ENCODE measurements at places on chromosomes 3 and 15.

DNA sequence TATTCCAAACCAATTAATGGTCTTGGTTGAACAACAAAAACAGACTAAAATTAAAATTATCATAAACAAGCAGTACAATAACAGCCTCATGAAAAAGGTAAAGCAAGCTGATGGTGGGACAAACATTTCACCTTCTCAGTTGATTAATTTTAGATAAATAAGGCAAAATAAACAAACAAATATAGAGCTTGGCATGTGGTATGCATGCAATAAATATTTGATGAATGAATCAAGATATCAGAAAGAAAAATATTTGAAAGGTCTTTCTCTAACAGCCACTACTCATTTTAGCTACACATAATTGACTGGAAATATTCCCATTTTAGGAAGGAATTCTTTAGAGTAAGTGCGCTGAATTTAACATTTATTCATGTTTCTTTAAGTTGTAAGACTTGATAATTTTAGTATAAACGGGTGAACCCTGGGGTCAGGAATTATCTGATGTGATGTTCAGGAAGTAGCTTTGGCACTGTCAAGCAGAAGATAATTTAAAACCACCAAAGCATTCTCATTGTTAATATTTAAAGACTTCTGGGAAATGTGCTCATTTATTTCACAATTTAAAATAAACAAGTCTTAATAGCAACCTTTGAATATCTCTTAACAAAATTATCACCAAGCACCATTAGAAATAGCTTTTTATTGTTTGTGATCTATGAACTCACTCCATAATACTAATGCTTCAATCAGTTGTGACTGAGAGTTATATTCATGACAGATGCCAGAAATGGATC, 372.3 kb upstream of the TGFBR2 start:
- H3K27me3 ChIP-seq: no peaks in the 10 kb centered on the region
- no peak overlapping the region for H3K27ac ChIP-seq
- no peak overlapping the region for H3K4me3 ChIP-seq
- H3K36me3 ChIP-seq: no peaks in the 10 kb centered on the region
- DNase-seq: no peak

DNA sequence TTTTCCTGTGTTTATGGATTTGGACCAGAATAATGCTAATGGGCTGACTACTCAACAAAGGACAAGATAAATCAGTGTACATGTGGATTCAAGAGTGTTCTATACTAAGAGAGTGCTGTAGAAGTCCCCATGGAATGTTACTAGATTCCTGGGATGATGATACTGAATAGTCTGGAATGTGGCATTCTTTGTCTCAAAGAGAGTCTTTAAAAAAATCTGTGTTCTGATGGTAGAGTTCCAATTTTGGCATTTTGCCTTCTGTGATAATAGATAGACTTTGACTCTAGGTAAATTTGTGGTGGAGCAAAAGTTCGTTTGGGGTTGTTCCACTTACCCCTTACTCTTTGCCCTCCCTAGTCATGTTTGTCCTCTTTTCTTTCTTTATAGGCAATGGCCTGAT, 43.7 kb downstream of the NMD3 start:
- no peaks in the 10 kb centered on the region for H3K27me3 ChIP-seq
- peaks cover 12% of the 10 kb centered on the region for H3K4me1 ChIP-seq
- no peaks in the 10 kb centered on the region for H3K36me3 ChIP-seq
- H3K4me3 ChIP-seq: no peak overlapping the region
- no peak overlapping the region for H3K27ac ChIP-seq
- no peak for DNase-seq

GRCh38 chr15:58457466-58457965, 25.7 kb downstream of the LIPC start:
- H3K36me3 ChIP-seq: no peaks in the 10 kb centered on the region
- H3K27me3 ChIP-seq: no peaks in the 10 kb centered on the region
- no peak overlapping the region for H3K4me3 ChIP-seq
- H3K4me1 ChIP-seq: peaks cover 18% of the 10 kb centered on the region
- H3K27ac ChIP-seq: no peak overlapping the region
- no peak for DNase-seq

- H3K27me3 ChIP-seq: no peaks in the 10 kb centered on the region
- no peaks in the 10 kb centered on the region for H3K36me3 ChIP-seq
- peaks cover 8% of the 10 kb centered on the region for H3K4me1 ChIP-seq
- H3K4me3 ChIP-seq: no peak overlapping the region
- DNase-seq: no peak
These were observed 25.7 kb upstream of the MB21D2 start for GRCh38 chr3:192943393-192943792.

DNA sequence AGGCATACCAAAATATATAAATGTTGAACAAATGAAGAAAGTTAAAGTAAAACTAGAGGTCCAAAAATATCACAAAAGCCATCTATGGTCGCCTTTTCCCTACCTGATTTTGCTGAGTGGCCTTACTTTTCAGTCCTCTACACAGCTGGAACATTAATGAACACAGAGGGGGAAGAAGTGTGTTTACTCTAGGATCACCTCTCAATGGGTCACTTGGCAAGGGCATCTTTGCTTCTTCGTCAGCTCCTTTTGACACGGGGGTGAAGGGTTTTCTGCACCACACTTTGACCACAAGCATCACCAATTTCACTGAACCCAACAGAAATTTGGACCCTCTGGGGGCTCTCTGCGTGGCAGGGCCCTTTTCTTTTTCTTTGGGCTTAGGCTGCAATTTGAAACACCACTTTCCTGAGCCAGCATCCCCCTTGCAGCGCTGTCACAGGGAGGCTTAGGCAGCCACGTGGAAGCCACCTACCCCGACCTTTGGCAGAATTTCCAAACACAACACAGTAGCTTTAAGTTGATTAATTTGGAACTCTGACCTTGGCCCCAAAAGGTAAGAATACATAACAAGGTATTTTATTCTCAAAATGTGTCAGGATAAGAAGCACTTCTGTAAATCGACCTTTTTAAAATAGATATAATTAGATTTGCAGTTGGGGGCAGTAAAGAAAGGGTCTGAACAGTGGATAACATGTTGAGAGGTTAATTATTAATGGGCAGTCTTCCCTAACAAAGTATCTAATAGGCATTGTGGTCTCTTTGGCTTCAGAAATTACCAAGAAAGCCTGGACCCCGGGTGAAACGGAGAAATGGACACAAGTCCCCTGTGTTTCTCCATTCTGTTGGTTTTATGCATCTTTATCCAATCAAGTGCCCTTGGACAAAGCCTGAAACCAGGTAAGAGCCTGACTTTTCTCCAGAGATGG, at the start of gene LIPC:
Gene LIPC, plus strand, starts transcription at position 771 of the 929 bp plus-strand sequence. Its CDS starts 42 bp downstream, at position 813.
- no peak within 1 kb of the TSS for H3K4me3 ChIP-seq
- DNase-seq: no peak
- H3K27ac ChIP-seq: no peak within 1 kb of the TSS
- H3K4me1 ChIP-seq: peaks cover 3% of the 10 kb centered on the region
- H3K27me3 ChIP-seq: no peaks in the 10 kb centered on the region
- no peaks in the 10 kb centered on the region for H3K36me3 ChIP-seq

DNA sequence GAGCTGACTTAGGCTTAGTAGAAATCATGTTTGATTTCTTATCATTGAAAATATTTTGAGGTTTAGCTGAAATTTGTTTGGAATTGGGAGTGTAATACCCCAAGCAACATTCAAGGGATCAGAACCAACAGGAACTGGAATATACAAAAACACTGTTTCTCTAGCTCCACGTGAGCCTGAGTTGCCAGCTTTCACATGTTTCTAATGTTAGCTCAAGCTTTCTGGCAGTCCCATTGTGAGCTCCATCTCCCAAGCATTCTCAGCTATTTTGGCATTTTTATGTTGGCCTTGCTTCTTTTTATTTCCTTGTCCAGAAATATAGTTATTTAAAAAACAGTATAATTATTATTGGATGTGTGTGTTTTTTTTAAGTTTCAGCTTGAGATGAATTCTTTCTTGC, 427.1 kb upstream of the DPH6 start:
- H3K36me3 ChIP-seq: no peaks in the 10 kb centered on the region
- no peaks in the 10 kb centered on the region for H3K27me3 ChIP-seq
- no peaks in the 10 kb centered on the region for H3K4me1 ChIP-seq
- H3K4me3 ChIP-seq: no peak overlapping the region
- no peak overlapping the region for H3K27ac ChIP-seq
- DNase-seq: no peak

- H3K4me3 ChIP-seq: no peak overlapping the region
- no peak overlapping the region for H3K27ac ChIP-seq
- DNase-seq: no peak
- peaks cover 30% of the 10 kb centered on the region for H3K27me3 ChIP-seq
- no peaks in the 10 kb centered on the region for H3K4me1 ChIP-seq
These were observed 53.5 kb upstream of the LCTL start for GRCh38 chr15:66619152-66619903.

- no peaks in the 10 kb centered on the region for H3K4me1 ChIP-seq
- H3K4me3 ChIP-seq: no peak overlapping the region
- H3K27me3 ChIP-seq: peaks cover 7% of the 10 kb centered on the region
- DNase-seq: no peak
These were observed 74.8 kb downstream of the SCN5A start for GRCh38 chr3:38574411-38575278.

DNA sequence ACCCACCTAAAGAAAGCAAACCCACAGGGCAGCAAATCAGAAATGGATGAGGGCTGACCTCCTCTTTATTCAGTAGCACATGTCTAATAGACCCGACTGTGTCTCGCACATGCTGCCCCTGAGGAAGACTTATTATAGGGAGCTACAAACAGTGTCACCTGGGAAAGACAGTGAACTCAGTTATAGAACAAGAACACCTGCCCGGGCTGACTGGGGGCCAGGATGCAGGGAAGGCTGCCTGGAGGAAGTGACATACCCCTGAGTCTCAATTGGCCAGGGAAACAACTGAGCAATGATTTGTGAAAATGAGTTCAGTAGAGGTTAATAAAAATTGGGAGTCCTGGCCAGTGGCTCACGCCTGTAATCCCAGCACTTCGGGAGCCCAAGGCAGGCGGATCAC, 78.7 kb upstream of the CGNL1 start:
- H3K4me3 ChIP-seq: no peak overlapping the region
- H3K36me3 ChIP-seq: no peaks in the 10 kb centered on the region
- no peak overlapping the region for H3K27ac ChIP-seq

DNA sequence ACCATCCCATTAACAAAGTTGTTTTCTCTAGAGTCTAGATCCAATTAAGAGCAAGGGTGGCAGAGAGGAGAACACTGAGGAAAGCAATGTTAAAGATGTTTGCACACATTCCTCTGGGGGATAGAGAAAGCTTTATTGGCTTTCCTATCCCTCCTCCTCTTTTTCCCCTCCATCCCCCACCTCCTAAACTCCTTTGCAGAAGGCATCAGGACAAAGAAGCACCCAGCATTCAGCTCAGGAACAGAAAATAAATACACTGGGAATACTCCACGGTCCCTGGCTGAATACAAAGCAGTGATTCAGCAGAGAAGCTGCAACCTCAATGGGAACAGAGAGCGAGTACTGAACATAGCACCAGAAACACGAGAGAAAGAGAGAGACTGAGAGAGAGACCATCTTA, 21.9 kb downstream of the LSAMP start:
- H3K27me3 ChIP-seq: no peaks in the 10 kb centered on the region
- H3K27ac ChIP-seq: no peak overlapping the region
- no peaks in the 10 kb centered on the region for H3K4me1 ChIP-seq

DNA sequence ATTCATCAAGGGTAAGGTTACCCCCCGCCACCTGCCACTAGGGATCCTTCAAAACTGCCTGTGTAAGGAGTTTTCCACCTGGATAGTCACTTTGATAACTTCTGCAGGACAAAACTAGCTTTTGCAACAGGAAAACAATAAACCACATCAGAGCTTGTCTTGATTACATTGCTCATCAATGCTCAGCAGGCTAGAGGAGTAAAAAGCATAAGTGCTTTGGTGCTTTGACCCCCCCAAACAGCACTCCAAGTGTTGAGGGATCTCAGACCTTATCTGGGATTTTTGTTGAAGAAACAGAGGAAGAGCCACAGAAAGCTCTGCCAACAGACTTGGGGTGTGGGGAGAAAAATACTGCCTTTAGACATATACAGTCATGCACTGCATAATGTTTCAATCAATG, 10.8 kb upstream of the PHLDB2 start:
- no peaks in the 10 kb centered on the region for H3K36me3 ChIP-seq
- H3K27ac ChIP-seq: peak overlapping the region; percentile 33
- H3K4me3 ChIP-seq: no peak overlapping the region
- DNase-seq: no peak
- H3K27me3 ChIP-seq: no peaks in the 10 kb centered on the region
- H3K4me1 ChIP-seq: peaks cover 51% of the 10 kb centered on the region

- DNase-seq: no peak
- H3K4me1 ChIP-seq: no peaks in the 10 kb centered on the region
- no peaks in the 10 kb centered on the region for H3K27me3 ChIP-seq
- no peak overlapping the region for H3K27ac ChIP-seq
These were observed 307.7 kb downstream of the TUSC7 start for GRCh38 chr3:117017135-117017894.

GRCh38 chr15:38300395-38300794, 47.8 kb downstream of the SPRED1 start:
- H3K27ac ChIP-seq: no peak overlapping the region
- no peak for DNase-seq
- no peaks in the 10 kb centered on the region for H3K36me3 ChIP-seq
- no peaks in the 10 kb centered on the region for H3K27me3 ChIP-seq
- no peak overlapping the region for H3K4me3 ChIP-seq

- H3K27ac ChIP-seq: no peak overlapping the region
- DNase-seq: no peak
- H3K27me3 ChIP-seq: no peaks in the 10 kb centered on the region
- H3K36me3 ChIP-seq: no peaks in the 10 kb centered on the region
These were observed 76.9 kb downstream of the TRIM69 start for GRCh38 chr15:44813231-44813630.

DNA sequence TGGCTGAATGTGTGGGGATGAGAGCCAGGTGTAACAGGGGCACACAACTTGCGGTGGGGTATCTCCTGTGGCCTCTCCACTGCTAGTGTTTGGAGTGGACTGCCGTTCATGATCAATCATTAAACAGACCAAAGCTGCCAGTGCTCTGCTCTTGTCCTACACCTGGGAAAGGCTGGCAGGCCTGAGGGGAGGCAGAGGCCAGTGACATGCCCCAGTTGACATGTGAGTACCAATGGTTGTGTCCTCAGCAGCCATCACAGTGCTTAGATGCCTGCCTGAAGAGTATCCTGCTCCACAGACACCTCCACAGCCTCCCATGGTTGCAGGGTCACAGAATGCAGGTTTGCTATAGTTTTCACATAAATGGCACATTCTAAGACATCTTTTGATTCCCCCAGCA, 348.4 kb downstream of the EPHB1 start:
- H3K4me3 ChIP-seq: no peak overlapping the region
- H3K4me1 ChIP-seq: no peaks in the 10 kb centered on the region
- no peaks in the 10 kb centered on the region for H3K27me3 ChIP-seq
- H3K36me3 ChIP-seq: no peaks in the 10 kb centered on the region

DNA sequence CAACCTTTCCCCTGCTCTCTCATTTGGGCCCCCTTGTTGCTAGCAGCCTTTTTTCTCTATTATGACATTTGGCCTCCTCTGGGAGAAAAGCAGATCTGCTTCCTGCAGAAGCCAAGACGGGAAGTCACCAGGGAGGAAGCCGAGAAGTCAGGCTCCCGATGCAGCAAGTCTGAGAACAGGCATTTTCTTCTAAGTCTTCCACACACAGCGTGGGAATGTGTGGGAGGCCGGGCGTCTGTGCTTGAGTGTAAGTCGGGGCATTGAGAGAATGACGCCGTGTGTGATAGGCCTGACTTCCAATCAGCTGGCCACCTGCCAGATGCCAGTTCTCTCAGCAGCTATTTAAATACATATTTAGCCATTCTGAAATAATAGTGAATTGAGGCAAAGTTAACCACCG, 75.8 kb upstream of the FAM98B start:
- H3K27ac ChIP-seq: no peak overlapping the region
- H3K4me3 ChIP-seq: no peak overlapping the region
- no peaks in the 10 kb centered on the region for H3K27me3 ChIP-seq
- no peaks in the 10 kb centered on the region for H3K4me1 ChIP-seq

- peaks cover 26% of the 10 kb centered on the region for H3K36me3 ChIP-seq
- H3K27ac ChIP-seq: peak overlapping the region; percentile 63
- H3K27me3 ChIP-seq: no peaks in the 10 kb centered on the region
These were observed 22.0 kb downstream of the TGFBR2 start for GRCh38 chr3:30628205-30628900.

Data from keratinocyte (primary cell).